ENCODE measurements at places on chromosomes 5 and 9.

DNA sequence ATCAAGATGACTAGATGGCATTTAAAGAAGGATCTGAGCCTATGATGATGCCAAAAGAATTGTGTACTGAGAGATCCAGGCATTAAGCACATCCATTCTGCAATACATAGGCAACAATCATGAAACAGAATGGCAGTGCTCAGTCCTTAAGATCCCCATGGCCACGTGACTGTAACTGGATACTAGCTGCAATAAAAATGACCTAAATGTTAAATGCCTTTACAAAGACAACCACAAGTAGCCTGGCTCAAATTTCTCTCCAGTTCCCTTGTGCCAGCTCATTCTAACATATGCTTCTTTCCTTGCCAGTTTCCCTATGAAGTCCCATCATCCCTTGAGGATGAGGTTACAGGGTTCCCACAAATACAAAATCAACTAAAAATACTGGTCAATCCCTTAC is 148.3 kb upstream of the GHR start:
- DNase-seq = peak; percentile 17

- no peak for DNase-seq
Observed at GRCh38 chr9:15499139-15499538, 11.6 kb downstream of the PSIP1 start.

GRCh38 chr5:62090953-62091352 is 215.1 kb upstream of the KIF2A start:
- no peak for DNase-seq

DNA sequence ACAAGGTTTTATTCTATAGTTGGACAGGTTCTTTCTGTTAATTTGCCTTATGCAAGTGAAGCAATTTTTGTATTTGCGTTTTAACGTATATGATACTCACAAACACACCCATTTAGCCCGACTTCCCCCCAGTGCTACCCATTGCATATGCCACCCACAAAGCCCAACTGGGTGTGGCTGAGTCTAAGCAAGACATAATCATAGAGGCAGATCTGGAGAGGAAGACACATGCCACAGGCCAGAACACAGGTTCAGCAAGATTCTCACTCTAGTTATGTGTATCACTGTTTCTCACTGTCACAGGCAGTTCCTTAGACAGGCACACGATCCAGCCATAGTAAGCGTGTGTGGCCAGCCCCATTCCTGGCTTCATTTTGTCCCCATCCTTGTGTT is 29.0 kb upstream of the PUM3 start:
- DNase-seq = no peak

GRCh38 chr5:152462021-152462721 is 57.1 kb upstream of the NMUR2 start:
- DNase-seq = no peak

DNA sequence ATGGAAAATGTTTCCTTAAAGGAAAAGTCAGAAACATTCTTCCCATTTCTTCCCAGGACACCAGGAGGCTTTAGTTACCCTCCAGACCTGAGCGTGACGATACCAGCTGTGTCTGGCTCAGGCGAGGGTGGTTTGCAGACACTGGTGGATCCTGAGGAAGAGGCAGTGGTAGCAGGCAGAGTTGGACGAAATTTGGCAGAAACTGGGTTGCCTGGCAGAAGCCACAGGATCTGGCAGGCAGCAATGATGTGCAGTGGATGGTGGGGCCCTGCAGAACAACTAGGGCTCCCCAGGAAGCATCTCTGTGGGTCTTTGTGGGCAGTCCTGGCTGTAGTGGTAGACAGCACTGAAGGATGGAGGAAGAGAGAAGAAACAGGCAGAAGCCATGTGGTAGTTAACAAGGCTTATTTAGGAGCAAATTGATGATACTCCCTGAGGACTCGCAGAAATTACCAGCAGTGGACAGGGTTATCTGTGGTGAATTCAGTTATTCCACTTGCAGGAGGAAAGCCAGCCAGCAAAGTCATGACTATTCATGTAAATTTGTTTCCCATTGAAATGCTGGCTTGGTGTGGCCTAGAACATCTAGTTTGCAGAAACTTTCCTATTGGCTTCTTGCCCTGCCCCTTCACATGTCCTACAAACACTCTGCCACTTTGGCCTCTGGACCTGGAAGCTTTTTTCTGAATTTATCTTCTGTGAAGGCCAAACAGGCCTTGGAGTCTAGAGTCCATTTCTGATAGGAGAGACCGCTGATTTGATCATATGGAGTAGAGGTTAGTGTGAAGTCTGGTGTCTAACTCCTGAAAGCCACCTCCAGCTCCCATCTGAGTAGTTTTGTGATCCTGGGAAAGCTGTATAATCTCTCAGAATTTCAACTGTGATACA is 212.0 kb downstream of the DMRT2 start:
- DNase-seq = no peak

GRCh38 chr9:16277471-16277960 is 593.0 kb downstream of the BNC2 start:
- no peak for DNase-seq

DNA sequence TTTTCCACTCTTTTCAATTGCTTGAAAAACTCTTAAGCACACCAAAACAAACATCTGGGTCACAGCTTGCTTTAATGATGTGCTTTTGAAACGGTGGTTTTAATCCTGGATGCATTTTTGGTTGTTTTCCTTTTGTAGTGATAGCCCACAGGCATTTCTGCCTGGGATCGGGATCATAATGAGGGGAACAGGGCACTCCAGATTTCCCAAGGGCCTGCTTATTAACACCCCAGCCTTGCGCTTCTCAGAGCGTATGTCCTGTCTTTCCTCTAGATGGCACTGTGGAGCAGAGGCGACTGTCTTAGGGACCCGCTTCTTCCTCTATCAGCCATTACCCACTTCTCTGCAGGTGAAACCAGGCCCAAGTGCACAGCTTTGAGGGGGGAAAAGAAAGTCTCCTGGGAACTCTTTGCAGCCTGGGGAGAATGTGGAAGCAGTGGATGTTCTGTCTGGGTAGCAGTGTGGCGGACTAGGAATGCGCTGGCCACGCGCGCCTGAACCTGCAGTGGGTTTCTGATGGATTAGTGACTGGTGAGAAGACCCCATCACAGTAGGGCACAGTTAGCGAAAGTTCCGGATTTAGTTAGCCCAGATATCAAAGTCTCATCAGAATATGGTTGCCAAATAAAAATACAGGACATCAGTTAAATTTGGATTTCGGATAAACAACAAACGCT is 190.1 kb downstream of the GNA14 start:
- DNase-seq = peak; percentile 55

DNA sequence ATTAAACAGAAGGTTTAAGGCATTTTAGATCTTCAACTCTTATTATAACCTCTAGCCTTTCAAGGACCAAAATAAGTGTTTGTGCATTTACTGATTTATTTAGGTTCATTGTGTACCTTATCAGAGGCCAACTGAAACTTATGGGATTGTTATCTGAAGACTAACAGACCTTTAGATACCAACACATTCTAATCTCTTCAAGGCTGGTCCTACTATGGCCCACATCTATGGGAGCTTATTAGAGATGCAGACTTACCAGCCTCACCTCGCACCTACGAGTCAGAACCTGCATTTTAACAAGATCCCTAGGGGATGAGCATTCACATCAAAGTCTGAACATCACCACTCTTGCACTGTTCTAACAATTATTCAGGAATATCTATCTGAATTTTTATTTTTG is 1.9 kb downstream of the IARS1 start:
- DNase-seq = no peak

GRCh38 chr5:172588380-172588779 is 52.7 kb upstream of the NEURL1B start:
- DNase-seq = no peak

GRCh38 chr5:178196986-178197385 is 7.3 kb upstream of the HNRNPAB start:
- no peak for DNase-seq

DNA sequence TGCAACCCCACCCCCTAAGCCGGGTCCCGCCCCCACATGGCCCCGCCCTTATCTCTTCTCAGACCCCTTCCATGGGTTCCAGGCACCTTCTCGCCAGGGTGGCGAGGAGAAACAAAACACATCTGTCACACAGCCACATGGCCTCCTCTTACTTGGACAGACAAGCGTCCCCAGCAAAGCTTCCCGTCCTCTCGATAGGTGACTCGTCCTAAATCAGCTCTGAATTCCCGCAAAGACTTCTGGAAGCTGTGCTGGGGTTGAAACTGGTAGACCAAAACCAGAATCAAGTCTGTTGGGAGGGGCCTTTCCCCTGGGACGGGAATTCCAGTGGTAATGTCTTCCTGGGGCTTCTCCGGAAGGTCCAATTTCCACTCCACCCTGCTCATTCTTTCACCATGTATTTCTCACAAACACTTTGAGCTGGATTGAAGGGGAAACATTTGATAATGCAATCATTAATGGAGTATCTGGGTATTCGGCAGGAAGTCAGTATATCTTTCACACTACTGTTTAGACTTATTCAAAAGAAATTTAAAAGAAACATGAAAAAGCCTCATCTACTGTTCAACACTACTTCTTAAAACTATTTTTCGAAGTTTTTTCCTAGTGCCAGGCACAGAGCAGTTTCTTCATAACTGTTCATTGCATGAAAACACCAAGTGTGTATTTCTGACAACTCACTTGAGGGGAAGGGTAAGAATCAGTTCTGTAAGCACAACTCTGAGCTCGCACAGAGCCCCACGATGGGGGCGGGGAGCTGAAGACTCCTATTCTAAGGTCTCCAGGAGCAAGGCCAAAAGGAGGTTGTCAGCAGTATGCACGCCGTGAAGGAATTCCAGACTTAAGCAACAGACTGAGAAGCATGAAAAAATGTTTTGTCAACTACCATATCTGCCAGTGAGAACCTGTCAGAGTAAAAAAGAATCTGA is 644 bp upstream of the CTNNAL1 start:
- peak; percentile 39 for DNase-seq

DNA sequence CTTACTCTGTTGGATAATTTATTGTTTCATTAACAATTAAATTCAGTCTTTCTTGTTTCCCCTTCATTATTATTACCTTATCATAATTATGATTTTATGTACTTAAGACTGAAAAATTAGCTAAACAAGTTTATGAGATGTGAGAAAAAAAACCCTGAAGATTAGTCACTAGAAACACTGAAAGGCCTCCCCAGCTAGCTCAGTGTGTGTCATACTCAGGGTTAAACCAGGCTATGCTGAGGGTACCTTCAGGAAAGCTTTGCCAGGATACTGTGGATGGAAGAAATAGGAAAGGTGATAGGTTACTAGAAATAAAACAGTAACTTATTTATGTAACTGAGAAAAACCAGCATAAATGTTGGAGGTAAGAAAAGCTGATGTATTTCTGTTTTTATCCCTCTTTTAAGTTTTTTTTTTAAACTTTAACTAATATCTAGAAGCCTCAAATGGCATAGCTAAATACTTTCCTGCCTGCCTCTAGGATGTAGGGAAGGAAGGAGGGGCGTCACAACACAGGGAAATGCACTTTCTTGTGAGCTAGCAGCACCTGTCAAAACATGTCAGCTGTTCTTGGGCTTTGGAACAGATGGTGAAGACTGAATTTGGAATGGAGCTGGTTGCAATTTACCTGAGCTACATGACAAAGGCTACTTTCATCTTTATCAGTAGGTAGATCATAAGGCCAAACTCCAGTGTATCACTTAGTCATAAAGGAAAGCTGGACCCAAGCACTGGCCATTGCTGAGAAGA is 24.2 kb downstream of the NMRK1 start:
- DNase-seq = no peak

GRCh38 chr9:36041506-36041905 is 4.8 kb downstream of the RECK start:
- no peak for DNase-seq

DNA sequence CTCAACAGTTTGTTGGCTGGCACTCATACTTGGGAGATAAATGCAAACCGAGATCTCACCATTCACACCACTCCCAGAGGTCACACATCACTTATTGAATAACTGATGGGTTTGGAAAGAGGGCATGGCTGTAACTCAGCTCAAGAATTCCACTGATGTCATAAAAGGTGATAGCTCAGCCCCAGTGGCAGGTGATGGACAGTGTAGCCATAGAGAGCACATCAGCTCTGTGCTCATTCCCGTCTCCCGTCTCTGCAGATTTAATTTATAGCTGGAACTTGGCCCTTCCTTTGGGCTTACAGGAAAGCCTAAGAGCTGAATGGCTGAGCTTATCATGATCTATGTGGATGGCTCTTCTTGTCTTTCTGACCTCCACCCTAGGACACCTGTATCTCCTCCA is 59.8 kb downstream of the INSYN2B start:
- no peak for DNase-seq

GRCh38 chr9:115382865-115383264 is 264.9 kb upstream of the TNC start:
- DNase-seq = no peak

- peak; percentile 72 for DNase-seq
Observed at GRCh38 chr5:82821846-82822633, 255.2 kb downstream of the TMEM167A start.

GRCh38 chr5:59637884-59638580 is 255.5 kb downstream of the PDE4D start:
- no peak for DNase-seq

- DNase-seq = no peak
Observed at GRCh38 chr9:114177423-114178064, 22.2 kb downstream of the COL27A1 start.

- peak; percentile 30 for DNase-seq
Observed at GRCh38 chr5:83553000-83553486, 81.5 kb downstream of the VCAN start.

GRCh38 chr5:57174128-57174889 is 450 bp downstream of the GPBP1 start:
- no peak for DNase-seq

DNA sequence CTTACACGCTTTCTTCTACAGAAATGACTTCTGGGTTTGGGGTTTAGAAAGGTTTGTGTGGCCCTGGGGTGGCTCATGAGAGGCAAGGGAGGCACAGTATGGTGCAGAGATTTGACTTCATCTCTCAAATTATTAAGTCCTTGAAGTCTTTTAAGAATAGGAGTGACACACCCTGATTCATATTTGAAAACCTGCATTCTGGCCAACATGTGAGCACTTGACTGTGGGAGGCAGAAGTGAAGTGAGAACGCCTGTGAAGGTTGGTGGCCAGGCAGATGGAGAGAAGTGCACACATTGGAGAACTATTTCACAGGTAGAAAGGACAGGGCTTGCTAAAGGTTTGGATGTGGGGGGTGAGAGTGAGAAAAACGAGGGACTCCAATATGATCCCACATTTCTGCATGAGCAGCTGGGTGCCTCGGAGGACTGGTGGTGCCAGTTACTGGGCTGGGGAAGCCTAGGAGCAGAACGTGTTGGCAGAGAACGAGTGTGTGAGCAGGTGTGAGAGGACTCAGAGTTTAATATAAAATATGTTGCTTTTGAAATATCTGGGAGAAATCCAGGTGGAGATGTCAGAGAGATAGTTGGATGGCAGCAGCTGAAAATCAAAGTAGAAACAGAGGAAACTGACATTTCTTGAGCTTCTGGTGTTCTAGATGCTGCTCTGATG is 240.0 kb upstream of the ADAMTSL1 start:
- DNase-seq = no peak

GRCh38 chr5:124644138-124644537 is 102.3 kb downstream of the ZNF608 start:
- no peak for DNase-seq

- no peak for DNase-seq
Observed at GRCh38 chr5:142330444-142330843, 5.6 kb upstream of the SPRY4 start.

All from right hindlimb (tissue), 1 donor.